Stimulated activated CD4-positive, alpha-beta T cell treated with anti-CD3 and anti-CD28 coated beads, Interleukin-2, amount 100 ng/mL, for 24 hours (primary cell): ENCODE measurements at places on chromosomes 2 and 18.

GRCh38 chr2:179720173-179720772 lies 141.1 kb downstream of the ZNF385B start:
- DNase-seq = no peak

DNA sequence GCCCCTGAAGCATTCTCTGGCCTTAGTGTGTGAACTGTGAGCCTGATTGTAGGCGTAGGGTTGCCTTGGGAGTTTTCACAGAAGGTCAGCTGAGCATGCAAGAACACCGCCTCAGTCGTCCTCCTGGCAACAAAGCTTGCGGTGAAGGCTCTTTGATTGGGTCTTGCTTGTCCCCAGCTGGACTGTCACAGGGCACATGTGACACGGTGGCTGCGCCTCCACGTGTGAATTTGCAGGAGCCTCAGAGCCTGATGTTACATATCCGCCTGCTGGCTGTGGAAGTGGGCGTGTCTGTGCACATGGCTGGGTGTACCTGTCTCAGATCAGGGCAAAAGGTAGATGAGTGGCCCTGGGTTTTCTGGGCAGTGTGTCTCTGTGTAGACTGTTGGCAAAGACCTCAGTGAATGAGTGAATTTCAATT lies 228.7 kb downstream of the HAUS1 start:
- no peak for DNase-seq

- no peak for DNase-seq
Observed at GRCh38 chr2:191190435-191190834, 39.6 kb upstream of the STAT4 start.

- no peak for DNase-seq
Observed at GRCh38 chr2:173150087-173150486, 74.4 kb downstream of the MAP3K20 start.

DNA sequence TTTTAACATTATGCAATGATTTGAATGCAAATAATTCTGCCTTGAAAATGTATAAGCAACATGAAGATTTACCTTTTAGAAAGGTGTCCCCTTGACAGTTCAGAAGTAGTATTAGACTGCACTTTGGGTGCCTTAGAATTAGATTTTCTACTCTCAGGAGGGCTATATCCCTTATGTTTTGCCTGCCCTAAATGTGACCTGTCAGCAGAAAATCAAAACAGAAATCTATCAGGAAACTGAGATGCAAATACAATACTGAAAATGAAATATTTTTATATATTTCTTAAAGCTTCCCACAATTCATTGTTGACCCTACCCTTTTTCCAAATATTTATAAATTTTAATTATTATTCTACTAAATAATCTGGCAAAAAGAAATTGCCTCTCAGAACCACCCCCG lies 61.5 kb downstream of the TRIP12 start:
- DNase-seq = no peak

DNA sequence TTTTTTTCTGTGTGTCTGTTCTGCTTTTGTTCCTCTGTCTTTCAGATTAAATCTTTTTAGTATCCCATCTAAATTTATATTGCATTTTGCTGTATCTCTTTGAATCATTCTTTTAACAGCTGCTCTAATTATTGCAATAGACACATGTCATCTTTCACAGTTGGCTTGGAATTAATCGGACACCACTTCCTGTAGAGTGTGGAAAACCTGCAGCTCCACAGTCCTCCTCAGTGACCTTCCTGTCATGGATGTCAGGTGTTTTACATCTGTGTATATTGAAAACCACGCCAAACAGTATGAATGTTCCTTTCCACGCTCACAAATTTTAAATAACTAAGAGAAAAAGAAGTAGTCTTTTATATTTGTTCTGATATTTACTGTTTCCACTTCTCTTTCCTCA lies 135.3 kb downstream of the PXDN start:
- DNase-seq = no peak

DNA sequence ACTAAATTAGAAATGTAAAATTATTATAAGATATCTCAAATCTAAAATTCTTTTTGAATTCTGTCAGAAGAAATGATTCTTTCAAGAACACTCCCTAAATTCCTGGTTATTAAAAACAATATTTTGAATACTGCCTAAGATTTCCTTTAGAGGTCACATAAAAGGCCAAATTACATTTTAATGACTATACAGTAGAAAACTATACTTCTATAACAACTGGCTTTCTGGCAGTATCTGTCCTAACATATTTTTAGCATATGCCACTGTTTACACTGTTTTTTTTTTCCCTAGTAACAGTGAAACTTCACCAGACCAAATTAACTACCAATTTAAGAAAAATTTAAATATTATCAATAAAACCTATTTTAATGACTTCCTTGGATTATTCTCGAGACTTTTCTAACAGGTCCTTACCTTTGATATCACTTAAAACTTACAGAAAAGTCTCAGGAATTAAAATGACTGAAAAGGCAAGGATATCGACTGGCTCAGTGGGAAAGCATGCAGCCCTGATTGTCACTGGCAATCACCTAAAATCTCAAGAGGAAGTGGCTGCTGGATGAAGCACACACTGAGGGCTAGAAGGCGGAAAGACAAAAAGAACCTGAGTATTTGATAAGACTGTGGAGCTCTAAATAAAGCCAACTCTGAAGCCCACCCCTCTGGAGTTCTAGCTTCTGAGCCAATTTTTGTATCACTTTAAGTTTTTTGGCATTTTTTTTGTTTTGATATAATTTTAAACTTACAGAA lies 59.6 kb downstream of the SPIRE1 start:
- DNase-seq = no peak

- DNase-seq = no peak
Observed at GRCh38 chr2:120939595-120940318, 204.1 kb downstream of the GLI2 start.

GRCh38 chr2:140270224-140270623 lies 1490.0 kb upstream of the NXPH2 start:
- no peak for DNase-seq

- no peak for DNase-seq
Observed at GRCh38 chr2:42332575-42332974, 28.4 kb downstream of the COX7A2L start.

- DNase-seq = no peak
Observed at GRCh38 chr2:218329027-218329825, 27.4 kb upstream of the CATIP start.

GRCh38 chr18:53644799-53645471 lies 579.5 kb downstream of the MBD2 start:
- no peak for DNase-seq

DNA sequence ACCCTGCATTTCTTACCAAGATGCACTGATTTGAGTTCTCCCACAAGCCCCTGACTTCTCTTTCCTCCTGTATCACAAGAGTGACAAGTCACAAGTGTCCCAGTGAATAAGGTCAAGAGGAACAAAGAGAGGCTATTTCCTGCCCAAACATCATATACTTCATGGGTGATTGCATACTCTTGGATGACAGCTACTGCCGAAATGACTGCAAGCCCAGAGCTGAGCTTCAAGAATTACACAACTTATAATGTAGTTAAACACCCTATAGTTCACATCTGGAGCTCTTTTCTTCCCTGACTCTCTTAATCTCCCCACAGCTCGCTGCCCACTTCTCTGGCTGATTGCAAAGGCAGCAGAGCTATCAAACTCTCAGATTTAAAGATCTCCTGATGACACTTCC lies 289.7 kb upstream of the PARD3B start:
- DNase-seq = no peak

GRCh38 chr2:171297956-171298355 lies 135.8 kb downstream of the METTL8 start:
- DNase-seq = no peak

GRCh38 chr18:48831113-48831759 lies 119.5 kb downstream of the SMAD7 start:
- DNase-seq = peak; percentile 13

- DNase-seq = no peak
Observed at GRCh38 chr2:191222952-191223351, 22.3 kb upstream of the MYO1B start.

- peak; percentile 30 for DNase-seq
Observed at GRCh38 chr18:13725566-13726231, 659 bp downstream of the FAM210A start.

GRCh38 chr2:56316011-56316410 lies 132.2 kb downstream of the CCDC85A start:
- DNase-seq = no peak

GRCh38 chr2:240182001-240182400 lies 41.5 kb upstream of the OTOS start:
- DNase-seq = no peak

- no peak for DNase-seq
Observed at GRCh38 chr2:26772064-26773001, 8.2 kb downstream of the SLC35F6 start.

GRCh38 chr2:239433777-239434403 lies 33.1 kb upstream of the HDAC4 start:
- no peak for DNase-seq

GRCh38 chr2:148813603-148814065 lies 61.4 kb upstream of the KIF5C start:
- peak; percentile 67 for DNase-seq

GRCh38 chr2:155846259-155846658 lies 486.3 kb downstream of the NR4A2 start:
- no peak for DNase-seq

DNA sequence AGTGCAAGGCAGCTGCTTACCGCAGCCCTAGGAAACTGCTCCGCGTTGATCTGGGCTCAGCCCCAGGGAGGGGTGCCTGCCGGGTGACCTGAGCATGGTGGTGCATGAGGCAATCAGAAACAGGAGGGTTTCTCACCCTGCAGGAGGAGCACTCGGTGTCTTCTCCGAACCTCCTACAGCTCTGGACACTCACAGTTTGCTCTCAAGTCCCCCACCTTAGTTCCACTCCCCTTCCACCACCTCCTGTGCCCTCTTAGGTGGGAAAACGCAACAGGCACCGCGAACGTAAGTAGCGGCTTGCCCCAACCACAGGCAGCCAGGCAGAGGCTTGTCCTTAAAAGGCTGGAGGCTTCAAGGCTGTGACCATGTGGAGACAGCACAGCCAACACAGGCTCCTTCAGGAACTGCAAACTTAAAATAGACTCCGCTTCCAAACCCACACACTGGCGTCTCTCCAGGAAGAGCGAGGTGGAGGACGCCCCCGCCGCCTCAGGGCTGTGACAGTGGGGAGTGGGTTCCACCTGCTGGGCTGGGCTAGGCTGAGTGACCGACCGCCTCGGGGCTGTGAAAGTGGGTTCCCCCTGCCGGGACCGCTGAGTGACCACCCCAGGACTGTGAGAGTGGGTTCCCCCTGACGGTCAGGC lies 71.6 kb downstream of the NDUFA10 start:
- DNase-seq = no peak

DNA sequence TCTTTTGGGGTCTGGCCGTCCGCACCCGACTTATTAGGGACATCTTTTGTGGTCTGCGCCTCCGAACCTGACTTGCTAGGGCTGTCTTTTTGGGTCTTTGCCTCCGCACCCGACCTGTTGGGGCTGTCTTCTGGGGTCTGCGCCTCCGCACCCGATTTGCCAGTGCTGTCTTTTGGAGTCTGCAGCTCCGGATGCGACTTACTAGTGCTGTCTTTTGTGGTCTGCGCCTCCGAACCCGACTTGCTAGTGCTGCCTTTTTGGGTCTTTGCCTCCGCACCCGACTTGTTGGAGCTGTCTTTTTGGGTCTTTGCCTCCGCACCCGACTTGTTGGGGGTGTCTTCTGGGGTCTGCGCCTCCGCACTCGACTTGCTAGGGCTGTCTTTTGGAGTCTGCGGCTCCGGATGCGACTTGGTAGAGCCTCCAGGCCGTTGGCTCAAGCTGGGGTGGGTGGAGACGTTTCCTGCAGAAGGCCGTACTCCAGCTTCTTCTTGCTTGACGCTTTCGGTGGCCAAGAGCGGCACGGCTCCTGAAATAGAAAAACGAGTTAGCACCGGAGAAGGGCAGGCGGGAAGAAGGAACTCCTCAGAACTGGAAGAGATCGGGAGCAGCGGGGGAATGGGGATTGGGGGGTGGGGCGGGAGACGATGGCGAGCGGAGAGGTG lies 498 bp downstream of the TGOLN2 start:
- DNase-seq = peak; percentile 56

DNA sequence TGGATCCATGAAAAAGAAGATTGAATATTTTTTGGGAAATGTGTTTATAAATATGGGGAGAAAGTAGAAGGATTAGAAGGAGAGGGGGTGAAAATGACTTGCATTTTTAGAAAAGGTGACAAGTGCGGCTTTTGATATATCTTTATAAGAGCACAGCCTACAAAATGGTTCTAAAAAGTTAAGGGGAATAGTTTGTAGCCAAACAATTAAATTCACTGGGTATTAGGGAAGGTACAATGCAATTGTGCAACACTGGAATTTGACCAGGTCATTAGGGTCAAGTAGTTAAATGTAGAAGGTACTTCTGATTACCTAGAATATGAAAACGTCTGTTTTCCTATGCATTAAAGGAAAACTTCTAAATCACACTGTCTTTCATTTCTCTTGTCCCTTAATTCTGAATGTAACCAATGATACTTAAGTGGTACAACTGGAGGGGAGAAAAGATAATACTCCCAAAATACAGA lies 44.5 kb upstream of the SERTAD2 start:
- DNase-seq = no peak

GRCh38 chr18:6441200-6441599 lies 26.5 kb upstream of the L3MBTL4 start:
- DNase-seq = no peak

DNA sequence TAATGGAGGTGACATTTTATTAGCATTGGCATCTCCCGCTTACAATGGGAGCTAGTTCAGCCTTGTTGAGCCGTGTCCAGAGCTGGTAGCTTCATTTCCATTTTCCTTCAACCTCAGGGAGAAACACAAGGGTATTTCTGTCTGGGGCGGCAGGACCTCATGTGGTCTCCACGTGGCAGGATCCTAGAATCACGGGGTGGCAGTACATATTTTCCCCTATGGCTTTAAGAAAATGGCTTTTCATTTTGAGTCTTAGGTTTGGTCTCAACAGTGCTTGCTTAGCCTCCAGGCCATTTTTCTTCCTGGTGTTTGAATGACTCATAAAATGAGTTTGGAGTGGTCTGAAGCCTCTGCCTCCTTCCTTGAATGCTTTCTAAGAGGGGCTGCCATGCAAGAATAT lies 20.3 kb downstream of the CABLES1 start:
- DNase-seq = no peak

DNA sequence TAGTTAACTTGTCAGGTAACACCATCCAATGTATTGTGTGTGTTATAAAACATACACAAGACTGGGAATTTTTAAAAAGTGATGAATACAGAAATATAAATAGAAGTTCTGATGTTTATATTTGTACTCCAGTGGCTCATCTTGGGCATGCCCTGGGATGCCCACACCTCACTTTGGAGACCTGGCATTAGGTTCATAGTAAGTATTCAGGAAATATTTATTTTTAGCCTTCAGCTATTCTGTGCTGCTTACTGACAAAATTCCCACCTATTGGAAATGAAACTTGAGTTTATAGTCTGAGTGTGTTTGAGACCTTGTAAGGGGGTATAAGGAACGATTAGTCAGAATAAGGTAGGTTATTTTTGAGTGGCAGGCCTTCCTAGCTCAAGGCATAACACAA lies 67.5 kb downstream of the MYO1B start:
- DNase-seq = no peak

- no peak for DNase-seq
Observed at GRCh38 chr2:202355993-202356505, 20.1 kb upstream of the BMPR2 start.

GRCh38 chr2:5538772-5539171 lies 153.4 kb upstream of the SOX11 start:
- DNase-seq = no peak
